ENCODE measurements at places on chromosomes 4 and X.

DNA sequence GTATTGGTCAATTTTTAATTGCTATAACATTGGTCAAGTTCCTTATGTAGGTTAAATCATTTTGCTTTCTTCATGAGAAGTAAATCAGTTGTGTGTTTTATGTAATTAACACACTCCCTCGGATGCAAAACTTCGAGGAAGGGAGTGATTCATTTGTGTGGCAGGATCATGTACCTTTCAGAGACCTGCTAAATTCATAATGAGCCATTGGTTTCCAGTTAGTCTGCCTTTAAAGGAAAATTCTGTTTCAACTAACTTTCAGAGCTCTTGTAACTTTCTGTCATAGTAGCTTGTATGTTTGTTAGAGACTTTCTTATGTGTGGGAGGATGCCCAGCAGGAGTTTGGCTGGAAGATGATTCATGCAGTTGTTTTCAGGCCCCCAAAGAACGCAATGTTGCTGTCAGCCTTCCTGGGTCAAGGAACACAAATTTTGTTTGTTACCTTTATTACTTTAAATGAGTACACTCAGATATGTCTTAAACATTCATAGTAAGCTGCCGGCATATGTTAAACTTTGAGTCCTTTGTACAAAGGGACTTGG lies 72.1 kb downstream of the GPR101 start:
- peaks cover 2% of the 10 kb centered on the region for H3K36me3 ChIP-seq
- no peak overlapping the region for H3K27ac ChIP-seq
- H3K4me3 ChIP-seq, result no peak overlapping the region
- H3K4me1 ChIP-seq, result peaks cover 7% of the 10 kb centered on the region
- no peak for DNase-seq

DNA sequence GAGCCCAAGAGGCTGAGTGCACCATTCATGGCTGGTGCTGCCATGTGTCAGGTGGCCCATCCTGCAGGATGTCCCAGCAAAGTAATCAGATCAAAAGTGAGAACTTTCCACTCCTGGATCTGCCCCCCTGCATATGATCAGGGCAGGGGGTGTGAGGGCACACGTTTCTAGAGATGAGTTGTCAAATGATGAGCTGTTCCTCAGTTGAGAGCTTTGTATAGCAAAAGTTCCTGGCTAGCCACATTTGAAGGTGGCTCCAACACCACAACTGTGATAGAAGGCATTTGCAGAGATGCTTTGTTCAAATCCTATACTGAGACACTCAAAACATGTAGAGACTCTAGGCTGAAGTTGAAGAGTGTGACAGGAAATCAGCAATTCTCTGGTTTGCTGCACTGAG lies 501.8 kb downstream of the BCOR start:
- no peaks in the 10 kb centered on the region for H3K27me3 ChIP-seq
- no peak overlapping the region for H3K27ac ChIP-seq
- no peak overlapping the region for H3K4me3 ChIP-seq
- no peaks in the 10 kb centered on the region for H3K36me3 ChIP-seq
- DNase-seq, result no peak
- peaks cover 5% of the 10 kb centered on the region for H3K4me1 ChIP-seq

GRCh38 chrX:13597874-13598273 lies 28.5 kb downstream of the EGFL6 start:
- H3K36me3 ChIP-seq, result no peaks in the 10 kb centered on the region
- peaks cover 1% of the 10 kb centered on the region for H3K27me3 ChIP-seq
- H3K4me3 ChIP-seq, result no peak overlapping the region
- H3K4me1 ChIP-seq, result peaks cover 3% of the 10 kb centered on the region
- no peak for DNase-seq

DNA sequence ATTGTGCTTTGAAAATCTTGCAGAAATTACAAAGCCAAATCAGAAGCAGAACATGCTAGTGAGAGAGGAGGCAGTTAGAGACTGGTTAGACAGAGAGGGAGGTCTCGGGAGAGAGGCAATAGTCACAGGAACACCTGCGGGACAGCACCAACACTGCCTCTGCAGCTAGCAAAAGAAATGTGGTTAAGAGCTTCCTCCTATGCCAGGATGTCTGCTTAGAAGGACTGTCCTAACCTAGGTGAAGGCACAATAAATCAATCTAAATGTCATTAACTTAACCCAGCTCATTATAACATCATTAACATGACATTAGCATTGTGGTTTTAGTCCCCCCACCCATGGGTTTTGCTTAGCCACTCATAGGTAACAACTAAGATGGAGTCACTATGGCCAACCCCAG lies 726.7 kb downstream of the PCDH18 start:
- no peaks in the 10 kb centered on the region for H3K4me1 ChIP-seq
- H3K27ac ChIP-seq, result no peak overlapping the region
- no peak for DNase-seq
- no peaks in the 10 kb centered on the region for H3K36me3 ChIP-seq
- H3K4me3 ChIP-seq, result no peak overlapping the region
- H3K27me3 ChIP-seq, result no peaks in the 10 kb centered on the region

DNA sequence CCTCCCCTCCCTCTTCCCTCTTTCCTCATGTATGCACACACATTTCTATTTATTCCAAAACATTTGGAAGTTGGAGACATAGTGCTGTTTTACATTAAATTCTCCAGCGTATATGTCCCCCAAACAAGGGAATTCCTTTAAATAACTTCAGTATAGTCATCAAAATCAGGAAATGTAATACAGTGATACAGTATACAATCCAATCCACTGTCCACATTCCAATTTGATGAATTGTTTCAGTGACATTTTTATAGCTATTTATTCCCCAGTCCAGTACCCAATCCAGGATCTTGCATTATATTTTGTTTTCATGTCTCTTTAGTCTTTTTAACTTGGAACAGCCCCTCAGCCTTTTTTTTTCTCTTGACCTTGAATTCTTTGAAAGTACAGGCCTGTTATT lies 233.0 kb downstream of the DKK2 start:
- H3K4me1 ChIP-seq, result no peaks in the 10 kb centered on the region
- H3K27ac ChIP-seq, result no peak overlapping the region
- no peak for DNase-seq
- no peaks in the 10 kb centered on the region for H3K27me3 ChIP-seq
- no peak overlapping the region for H3K4me3 ChIP-seq
- no peaks in the 10 kb centered on the region for H3K36me3 ChIP-seq

All from activated CD4-positive, alpha-beta T cell treated with anti-CD3 and anti-CD28 coated beads, Interleukin-2, amount 10 ng/mL, durations not matched to agents 24 days and 14 days (primary cell).